NCI-H345 (cell line): ENCODE measurements at places on chromosomes 6 and 20.
A peak's percentile ranks its signal among the peaks of the same experiment; 100 is the strongest.

GRCh38 chr20:53302695-53303412 lies 290.8 kb downstream of the ZNF217 start:
- no peak for DNase-seq

DNA sequence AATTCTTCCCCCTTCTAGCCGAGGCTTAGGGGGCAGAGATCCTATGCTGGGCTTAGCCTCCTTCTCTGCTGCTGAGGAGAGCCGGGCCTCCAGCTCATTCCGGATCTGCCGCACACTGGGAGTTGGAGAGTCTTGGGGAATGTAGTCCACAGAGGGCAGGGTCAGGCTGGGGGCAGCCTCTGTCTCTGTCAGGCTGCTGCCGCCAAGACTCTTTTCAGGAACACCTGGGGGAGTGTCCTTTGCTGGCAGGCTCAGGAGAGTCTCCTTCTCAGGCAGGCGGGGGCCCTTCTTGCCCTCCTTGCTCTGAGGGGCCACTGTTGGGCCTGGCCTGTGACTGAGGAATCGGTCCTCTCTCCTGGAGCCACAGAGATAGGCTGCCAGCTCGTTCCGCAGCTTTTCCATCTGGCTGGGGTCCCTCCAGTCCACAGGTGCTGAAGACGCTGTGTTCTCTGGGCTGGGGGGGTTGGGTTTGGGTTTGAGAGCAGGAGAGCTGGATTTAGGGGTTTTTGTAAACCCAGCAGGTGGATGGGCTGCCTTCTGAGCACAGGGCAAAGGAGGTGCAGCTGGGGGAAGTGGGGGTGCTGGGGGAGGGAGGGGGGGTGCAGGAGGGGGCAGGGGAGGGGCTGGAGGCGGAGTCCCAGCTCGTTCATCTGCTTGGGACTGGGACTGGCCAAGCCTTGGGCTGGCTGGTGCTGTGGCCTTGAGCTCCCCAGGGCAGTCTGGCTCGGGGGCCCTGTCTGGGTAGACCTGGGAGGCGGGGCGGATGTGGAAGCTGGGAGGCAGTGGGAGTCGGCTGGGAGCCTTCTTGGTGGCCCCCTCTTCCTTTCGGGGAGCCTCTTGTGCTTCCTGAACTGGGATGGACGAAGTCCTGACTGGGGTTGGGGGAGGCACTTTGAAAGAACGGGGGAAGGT lies 36.1 kb downstream of the C6orf132 start:
- no peak for DNase-seq

GRCh38 chr6:13079096-13079723 lies 249.1 kb downstream of the TBC1D7 start:
- DNase-seq = no peak

GRCh38 chr20:44810391-44811149 lies at the start of gene RIMS4:
RIMS4 (minus strand) TSS chr20:44810546; CDS start chr20:44810271, 275 bp downstream.
- DNase-seq = peak; percentile 69

- no peak for DNase-seq
These were observed 560.0 kb downstream of the TBC1D32 start for GRCh38 chr6:120774275-120774674.

DNA sequence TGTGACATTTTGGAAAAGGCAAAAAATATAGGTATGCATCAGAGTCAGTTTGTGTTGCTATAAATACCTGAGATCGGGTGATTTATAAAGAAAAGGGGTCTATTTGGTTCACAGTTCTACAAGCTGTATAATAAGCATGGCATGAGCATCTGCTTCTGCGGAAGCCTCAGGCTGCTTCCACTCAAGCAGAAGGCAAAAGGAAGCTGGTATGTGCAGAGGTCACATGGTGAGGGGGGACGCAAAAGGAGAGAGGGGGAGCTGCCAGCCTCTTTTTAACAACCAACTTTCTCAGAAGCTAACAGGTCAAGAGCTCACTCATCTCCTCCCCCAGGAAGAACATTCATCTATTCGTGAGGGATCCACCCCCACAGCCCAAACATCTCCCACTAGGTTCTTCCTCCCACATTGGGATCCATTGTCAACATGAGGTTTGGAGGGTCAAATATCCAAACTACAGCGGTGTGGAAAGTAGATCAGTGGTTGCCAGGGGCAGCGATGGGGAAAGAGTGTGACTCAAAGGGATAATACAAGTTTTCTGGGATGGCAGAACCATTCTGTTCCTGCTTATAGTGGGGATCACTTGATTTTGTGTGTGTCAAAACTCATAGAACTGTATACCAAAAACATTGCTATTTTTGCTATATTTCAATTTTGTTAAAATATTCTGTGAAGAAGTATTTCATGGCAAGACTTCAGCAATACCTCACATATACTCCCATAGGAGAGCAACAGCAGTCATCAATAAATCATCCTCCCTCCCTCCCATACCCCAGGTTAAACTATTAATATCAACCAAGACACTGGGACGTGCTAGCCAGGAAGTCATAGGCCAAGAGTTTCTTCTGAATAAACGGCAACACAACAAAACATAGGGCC lies 9.9 kb upstream of the FAM50B start:
- no peak for DNase-seq

GRCh38 chr6:69813508-69813907 lies 16.7 kb upstream of the LMBRD1 start:
- DNase-seq = no peak

DNA sequence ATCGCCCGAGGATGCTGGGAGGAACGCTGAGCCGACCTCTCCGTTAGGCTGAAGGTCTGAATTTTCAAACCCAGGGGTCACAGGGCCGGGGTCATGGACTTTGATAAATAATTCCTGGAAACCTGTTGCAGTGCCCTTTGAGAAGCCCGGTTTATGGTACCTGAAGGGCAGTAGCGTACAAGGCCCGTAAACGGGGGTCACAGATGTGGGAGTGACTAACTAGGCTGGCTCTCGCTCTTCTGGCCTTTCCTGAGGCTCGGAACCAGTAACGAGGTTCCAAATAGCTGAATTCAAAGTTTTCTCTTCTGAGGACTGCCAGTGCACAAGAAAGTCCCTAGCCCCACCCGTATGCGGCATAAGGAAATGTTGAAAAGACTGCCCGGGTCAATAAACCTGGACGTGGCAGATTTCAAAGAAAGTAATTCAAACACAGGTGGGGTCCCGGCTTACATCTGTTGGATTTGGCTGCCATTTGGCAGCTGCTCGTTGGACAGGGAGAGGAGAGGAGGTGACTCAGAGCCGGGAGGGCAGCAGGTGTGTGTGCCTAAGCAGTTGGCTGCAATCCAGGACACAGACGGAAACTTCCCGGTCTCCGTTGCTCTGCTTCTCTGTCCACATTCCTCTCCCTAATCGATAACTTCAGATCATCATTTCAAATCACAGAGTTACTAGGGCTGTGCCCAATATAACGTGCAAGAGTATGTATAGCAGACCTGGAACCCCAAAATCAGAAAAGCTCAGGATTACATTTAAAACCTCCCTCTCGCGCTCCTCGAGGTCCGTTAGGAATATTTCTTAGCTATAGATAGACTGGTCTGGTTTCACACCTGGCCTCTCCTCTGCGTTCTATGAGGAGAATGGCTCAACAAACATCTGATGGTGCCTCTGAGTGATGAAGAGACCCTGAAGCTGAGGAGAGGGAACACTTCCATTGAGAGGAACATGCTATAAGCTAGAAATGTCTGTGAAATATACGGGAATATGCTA lies 765 bp upstream of the GMDS start:
- peak; percentile 73 for DNase-seq

DNA sequence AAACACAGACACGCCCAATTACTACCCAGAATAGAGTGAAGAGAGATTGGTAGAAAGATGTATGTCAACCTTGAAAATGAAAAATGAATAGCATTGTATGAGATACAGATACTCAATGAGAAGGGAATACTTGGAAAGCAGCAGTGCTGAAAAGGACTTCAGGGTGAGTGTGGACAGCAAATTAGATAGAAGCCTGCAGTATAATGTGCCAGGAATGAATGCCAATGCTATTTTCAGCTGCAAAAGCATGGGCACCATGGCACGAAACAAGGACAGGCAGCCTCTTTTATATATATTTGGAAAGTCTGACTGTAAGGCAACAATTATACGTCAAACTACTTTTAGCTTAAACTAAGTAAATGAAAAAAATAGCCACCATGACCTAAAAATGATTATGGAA lies 118.2 kb downstream of the PTCHD4 start:
- DNase-seq = no peak

GRCh38 chr20:52645822-52646221 lies 326.3 kb upstream of the TSHZ2 start:
- DNase-seq = no peak

DNA sequence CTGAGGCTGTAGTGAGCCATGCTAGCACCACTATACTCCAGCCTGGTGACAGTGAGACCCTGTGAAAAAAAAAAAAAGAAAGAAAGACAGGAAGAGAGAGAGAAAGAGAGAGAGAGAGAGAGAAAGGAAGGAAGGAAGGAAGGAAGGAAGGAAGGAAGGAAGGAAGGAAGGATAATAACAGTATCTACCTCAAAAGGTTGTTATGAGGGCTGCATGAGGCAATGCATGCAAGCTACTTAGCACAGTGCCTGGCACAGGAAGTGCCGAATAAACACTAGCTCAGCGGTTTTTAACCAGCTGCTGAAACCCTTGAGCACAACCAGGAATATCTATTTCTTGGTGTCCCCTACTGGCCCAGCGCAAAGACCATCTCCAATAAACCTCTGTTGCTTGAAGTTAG lies 62.3 kb upstream of the TBC1D7 start:
- DNase-seq = no peak

- no peak for DNase-seq
These were observed 127.2 kb upstream of the SUPT3H start for GRCh38 chr6:45504947-45505346.

- DNase-seq = no peak
These were observed 147.5 kb downstream of the ERMARD start for GRCh38 chr6:169898788-169899480.

- DNase-seq = no peak
These were observed 105.0 kb downstream of the SLC24A3 start for GRCh38 chr20:19317237-19318069.

GRCh38 chr20:54822386-54822785 lies 347.0 kb downstream of the DOK5 start:
- DNase-seq = no peak

DNA sequence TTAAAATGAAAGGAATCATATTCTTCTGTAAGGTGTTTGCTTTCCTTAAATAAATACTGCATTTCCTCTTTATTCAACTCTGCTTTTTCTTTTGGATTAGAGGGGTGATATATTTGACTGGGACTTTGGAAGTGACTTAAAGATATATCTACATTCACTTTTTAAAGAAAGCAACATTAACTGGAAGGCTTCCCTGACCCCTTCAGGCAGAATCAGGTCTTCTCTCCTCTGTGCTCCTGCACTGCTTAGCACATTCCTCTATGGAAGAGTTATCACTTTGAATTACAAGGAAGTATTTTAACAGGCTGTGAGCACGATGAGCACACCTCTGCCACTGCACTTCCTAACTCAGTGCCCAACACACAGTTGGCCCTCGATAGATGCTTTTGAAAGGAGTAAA lies 59.2 kb upstream of the POU3F2 start:
- DNase-seq = no peak
